ENCODE measurements at places on chromosomes 7 and 10. TPM values are rescaled to one million over a fixed set of nuclear protein-coding genes. Genes with fewer than 3 reads are reported as not detected.

The GALNT17 gene
- not detected for total RNA-seq

The GDF2 gene
- not detected for total RNA-seq

The MYOZ1 gene
- 0.06 TPM for total RNA-seq

The AMPH gene
- 0.26 TPM for total RNA-seq

The MOGAT3 gene
- not detected for total RNA-seq

The CLIP2 gene
- total RNA-seq = 56.9 TPM

The CALHM1 gene
- total RNA-seq = not detected

The ZNF282 gene
- total RNA-seq = 18.7 TPM

The CC2D2B gene
- 0.06 TPM for total RNA-seq

The RHBDD2 gene
- total RNA-seq = 14.5 TPM
